Caki2 (cell line): ENCODE measurements at places on chromosomes 7 and 10.

DNA sequence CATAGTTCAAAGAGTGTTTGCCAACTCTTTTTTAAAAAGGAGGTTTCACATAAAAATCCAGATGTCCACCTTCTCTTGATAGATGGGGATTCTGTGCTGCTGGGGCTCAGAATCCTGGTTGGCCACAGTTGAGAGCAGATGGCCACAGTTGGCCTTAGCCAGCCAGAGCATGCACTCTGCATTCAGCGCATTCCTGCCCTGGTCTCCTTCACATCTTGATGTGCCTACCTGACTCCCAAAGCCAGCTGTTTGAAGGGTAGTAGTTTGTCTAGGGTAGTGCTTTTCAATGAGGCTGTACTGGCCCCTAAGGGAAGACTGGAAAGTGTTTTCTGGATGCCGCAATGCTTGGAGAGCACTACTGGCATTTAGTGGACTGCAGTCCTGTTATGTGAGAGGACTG is 208.1 kb upstream of the HDAC9 start:
- DNase-seq = no peak

- peak; percentile 67 for DNase-seq
These were observed 375.8 kb downstream of the MDFIC start for GRCh38 chr7:115297656-115298055.

DNA sequence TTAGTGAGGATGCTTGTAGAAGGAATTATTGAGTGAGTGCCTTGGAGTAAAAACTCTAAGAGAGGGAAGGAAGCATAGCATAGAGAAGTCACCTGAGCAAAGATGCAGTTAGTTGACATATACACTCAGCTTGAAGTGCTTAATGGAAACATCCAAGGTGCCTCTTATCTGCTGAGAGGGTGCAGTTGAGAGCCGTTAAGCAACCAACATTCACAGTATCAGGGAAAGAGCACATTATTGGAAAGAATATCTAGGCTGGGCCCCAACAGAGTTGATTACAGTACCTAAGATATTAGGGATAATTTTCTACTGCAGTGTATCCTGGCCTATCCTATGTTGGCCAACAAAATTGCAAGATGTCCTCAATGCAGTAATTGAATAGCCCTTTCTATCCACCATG is 302.0 kb downstream of the ETV1 start:
- no peak for DNase-seq

DNA sequence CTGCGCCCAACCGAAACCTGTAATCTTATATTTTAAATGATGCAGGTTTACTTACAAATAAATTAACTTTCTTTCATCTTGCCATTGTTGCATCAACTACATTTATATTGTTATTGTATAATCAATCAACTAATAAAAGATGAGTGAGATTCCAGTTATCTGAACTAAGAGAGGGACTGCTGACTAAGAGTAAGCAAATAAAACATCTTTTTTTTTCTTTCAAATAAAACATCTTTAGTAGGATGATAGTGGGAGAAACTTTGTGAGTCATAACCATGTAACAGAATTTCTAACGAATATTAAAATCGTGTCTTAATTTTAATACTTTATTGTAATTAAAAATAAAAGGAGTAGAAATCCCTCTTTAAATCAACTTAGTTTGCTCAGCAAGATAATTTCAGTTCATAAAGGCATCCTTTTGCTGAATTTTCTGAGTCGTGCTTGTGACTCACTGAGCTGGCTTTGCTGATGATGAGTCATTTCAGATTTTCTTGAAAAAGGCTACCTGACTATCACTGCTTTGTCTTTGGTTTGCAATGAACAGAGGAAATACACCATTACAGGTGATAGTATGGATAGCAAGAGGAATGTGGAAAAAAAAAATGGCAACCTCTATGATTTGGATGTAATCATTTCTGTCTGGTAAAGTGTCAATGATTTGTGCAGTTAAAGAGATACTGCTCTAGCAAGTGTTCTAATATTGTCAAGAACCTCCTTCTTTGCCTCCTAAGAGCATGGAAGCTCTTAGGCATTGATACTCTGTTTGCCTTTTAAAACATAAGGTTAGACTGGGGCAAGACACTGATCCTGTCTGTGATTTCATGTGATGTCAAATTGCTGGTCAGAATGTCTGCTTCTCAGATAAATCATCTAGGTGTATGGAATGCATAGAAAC is 119.5 kb downstream of the GPR158 start:
- peak; percentile 21 for DNase-seq

GRCh38 chr10:96740579-96741281 is 20.4 kb upstream of the PIK3AP1 start:
- no peak for DNase-seq

GRCh38 chr10:26525586-26525985 is 87.4 kb downstream of the APBB1IP start:
- DNase-seq = no peak

GRCh38 chr7:129376778-129377700 is 57.2 kb upstream of the STRIP2 start:
- DNase-seq = no peak
